ENCODE measurements at places on chromosomes 3 and 15.

GRCh38 chr3:149460117-149460516 lies 14.4 kb upstream of the TM4SF4 start:
- no peak for DNase-seq

GRCh38 chr3:153192327-153192726 lies 30.3 kb downstream of the RAP2B start:
- no peak for DNase-seq

DNA sequence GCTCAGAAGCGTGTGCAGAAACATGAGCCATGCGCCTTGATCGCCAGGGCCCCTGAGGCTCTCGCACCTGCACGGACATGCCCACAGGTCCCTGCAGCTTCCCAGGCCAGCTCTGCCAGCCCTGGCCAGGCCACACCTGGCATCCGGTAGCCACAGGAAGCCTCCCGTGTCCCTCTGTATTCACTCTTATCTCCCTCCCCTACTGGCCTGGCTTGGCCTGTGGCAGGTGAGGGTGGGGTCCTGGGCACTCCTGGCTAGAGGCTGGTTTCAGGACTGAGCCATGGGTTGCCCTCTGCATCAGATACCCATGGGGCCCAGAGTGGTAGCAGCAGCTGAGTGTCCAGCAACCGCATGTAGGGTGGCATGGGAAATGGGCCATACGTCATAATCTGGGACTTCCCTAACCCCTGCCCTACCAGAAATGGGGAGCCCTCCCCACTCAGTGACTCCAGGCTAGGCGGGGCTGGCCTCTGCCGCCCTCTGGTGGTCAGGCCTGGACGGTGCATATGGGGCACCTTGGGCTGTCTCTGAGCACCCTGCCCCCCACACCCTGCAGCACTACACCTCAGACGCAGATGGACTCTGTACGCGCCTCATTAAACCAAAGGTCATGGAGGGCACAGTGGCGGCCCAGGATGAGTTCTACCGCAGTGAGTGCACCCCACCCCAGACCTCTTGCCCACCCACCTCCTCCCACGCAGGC lies 12.6 kb upstream of the LMAN1L start:
- DNase-seq, result peak; percentile 92

DNA sequence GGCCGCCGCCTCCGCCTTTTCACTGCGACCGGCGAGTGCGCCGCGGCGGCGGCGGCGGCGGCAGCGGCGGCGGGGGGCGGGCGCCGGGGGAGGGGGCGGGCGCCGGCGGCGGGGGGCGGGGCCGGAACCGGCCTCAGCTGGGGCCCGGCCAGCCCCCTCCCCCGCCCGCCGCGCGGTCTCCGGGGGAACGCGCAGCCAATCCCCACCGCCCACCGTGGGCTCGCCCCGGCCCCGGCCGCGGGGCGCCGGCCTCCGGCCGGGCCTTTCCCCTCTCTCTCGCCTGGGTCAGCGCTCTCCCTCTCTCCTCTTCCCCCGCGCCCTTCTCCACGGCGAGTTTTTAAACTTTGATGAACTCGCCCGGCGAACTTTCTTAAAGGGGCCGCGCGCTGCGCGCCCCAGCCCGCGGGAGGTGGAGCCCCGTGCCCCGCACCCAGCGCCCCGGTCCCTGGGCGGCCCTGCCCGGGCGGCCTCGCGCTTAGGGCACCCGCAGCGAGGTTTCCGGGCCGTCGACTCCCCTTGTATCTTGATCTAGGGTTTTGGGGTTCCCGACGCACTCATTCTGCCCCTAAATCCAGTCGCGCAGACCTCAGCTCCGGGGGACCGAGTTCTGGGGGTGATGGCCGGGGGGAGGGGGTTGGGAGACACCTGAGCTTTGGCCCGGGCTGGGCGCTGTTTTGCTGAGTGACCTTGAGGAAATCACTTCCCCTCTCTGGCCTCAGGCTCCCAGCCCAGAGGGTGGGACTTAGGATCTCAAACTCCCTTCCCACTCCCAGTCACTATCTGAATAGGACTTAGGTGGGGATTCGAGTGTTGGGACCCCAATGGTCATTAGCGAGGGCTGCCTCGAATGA lies at the start of gene RBPMS2:
Gene RBPMS2 (minus strand): TSS at position 39 of the 851 bp plus-strand sequence. CDS start 270 bp downstream, outside the sequence.
- peak; percentile 2 for DNase-seq

GRCh38 chr3:10248984-10249748 lies 907 bp downstream of the TATDN2 start:
- peak; percentile 63 for DNase-seq

DNA sequence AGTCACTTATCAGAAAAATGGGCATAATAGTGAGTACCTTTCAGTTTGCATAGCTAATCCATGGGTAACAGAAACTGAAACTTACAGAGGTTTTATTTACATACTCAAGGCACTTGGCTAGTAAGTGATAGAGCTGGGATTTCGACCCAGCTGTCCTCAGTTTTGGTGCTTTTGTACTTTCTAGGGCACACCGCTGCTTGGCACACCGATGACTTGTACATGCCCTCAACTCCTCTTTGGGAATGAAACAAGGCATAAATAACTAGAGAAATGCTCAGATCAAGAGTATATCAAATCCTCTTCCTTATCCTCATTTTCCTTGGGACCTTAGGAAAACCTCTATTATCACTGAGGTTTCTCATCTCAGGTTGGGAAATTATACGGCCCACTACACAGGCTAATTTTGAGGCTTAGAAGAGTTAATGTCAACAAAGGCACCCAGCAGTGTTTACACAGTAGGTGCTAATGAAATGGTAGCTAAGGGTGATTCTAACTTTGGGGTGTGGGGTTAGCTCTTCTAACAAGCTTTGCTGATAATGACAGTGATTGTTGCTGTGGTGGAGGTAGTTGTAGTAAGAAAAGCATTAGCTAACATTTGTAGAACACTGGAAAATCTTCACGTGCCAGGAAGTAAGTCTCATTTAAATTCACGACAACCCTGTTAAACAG lies 20.3 kb upstream of the DGKG start:
- DNase-seq, result no peak

GRCh38 chr3:42043099-42043813 lies 47.9 kb upstream of the TRAK1 start:
- DNase-seq, result no peak

DNA sequence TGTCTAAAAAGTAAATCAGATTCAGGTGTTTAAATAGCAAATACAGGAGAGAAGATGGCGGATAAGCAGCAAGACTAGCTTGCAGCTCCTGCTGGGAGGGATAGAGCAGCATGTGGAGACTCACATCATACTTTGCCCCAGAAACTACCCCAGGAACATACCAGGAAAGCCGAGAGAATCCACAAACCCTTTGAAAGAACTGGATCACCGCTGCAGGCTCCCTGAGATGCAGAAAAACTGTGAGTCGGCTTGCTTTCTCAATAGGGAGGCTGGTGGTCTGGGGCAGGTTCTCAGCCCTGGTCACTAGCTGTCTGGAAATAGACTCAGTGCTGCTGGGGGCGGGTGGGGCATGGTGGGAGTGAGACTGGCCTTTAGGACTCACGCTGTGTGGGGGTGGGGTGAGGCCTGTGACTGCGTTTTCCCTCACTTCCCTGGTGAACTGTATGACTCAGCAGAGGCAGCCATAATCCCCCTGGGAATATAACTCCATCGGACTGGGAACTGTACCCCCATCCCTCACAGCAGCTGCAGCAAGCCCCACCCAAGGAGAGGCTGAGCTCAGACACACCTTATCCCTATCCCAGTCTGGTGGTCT lies 142.8 kb downstream of the CNTN6 start:
- no peak for DNase-seq

DNA sequence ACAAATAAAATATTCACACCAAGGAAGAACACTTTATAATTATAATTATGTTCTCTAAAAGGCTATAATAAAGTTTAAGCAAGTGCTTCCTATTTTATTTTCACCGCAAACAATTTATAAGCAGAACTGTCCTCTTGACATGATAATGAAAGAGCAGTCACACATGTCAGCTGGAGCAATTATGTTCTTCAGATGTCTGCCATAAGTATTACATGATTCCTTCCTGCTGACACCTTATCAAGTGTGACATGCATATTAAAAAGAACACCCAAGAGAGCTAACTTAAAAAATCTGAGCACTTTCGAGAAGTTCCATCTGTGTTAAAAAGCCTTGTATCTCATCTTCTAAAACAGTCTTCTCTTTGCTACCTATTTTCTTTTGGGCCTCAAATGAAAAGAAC lies 249.5 kb downstream of the SQOR start:
- no peak for DNase-seq

DNA sequence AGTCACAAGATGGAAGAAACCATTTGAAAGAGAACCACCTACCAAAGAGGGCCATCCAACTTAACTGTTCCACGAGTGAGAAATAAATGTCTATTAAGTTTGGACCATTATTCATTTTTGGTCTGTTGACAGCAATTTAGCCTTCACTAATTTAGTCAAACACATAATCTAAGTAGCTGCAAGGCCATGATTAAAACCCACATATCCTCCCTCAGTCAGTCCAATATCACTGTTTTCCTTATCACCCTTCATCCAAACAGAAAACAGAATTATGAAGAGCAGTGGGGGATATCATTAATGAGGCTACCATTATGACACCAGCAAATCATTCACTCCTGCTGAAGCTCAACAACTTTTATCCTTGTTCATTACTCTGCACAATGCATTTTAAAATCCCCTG lies 52.0 kb downstream of the PIK3CB start:
- DNase-seq, result no peak

DNA sequence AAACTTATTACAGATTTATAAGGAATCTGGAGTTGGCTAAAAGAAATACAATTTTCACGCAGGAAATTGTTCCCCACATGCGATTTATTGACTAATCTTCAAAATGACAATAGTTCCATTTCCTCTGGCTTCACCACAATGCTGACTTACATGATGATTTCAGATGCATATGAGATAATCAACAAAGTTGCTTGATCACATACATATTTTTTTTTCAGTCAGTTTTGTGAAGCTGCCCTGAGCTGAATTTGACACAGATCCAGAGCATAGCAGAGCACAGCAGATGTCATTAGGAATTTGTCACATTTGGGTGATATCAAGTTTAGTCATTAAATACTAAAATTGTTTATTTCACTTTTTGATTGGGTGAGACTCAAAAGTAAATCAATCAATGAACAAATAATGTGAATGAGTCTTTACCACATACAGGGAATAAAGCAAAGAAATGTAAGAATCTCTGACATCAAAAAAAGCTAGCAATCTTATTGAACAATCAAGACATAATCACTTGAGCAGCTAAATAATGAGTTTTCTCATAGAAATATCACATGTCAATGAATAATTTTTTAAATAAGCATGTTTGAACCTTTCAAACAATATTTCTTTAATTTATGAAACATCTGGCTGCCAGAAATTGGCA lies 18.3 kb downstream of the CPB1 start:
- no peak for DNase-seq

DNA sequence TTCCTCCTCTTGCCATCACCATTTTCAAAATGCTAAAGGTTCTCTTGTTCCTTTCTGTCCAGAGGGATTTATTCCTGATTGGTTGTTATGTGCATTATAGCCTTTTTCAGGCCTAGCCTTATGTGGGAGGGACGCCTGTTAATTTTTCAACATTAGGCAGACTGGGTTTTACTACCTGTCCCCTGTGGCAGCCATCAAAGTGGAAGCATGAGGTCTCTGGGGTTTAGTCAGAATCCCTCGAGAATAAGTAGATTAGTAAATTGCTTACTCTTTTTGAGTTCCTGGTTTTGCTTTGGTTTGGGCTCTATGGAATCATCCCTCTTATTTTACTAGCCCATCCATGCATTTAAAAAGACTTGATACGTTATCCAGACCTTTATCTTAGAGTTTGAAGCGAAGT lies 32.4 kb downstream of the PAK2 start:
- no peak for DNase-seq

DNA sequence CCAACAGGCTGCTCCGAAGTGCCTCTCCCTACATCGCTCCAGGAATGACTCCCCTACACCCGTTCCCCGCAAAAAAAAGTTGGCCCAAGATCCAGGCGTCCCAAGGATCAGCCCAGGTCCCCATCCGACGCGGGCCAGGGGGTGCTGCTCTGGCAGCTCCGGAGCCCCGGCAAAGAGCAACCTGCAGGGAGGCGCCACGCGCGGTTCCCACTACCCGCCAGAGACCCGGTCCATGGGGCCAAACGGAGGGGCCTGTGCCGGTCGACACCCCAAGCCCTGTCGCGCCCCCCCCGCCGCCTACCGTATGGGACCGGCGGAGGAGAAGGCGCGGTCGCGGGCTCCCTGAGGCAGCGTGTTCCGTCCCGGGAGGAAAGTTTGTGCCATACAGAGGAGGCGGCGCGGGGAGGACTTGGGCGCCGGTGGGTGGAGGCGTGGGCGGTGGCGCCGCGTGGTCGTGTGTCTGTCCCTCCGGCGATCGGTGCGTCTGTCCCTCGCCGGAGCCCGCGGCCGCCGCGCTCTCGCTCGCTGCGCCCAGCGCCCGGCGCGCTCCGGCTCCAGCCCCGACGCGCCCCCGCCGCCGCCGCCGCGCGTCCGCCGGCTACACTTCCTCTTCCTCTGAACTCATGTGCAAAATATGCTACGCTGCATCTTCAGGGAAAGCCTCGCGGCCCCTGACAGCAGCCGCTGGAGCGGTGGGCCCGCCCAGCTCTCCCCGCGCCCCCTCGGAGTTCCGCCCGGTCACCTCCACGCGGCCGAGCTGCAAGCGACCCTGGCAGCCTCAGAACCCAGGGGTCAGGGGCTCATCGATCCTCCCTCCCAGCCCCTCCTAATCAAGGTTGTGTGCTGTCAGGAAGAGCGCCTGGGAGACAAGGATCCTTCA lies at the start of gene RFTN1:
Gene RFTN1 (minus strand): TSS at position 559 of the 880 bp plus-strand sequence. CDS start 19,830 bp downstream, outside the sequence.
- peak; percentile 57 for DNase-seq
